ENCODE measurements at places on chromosomes 5 and 9.

GRCh38 chr5:176809544-176810080 lies 747 bp upstream of the UNC5A start:
- no peak for DNase-seq

DNA sequence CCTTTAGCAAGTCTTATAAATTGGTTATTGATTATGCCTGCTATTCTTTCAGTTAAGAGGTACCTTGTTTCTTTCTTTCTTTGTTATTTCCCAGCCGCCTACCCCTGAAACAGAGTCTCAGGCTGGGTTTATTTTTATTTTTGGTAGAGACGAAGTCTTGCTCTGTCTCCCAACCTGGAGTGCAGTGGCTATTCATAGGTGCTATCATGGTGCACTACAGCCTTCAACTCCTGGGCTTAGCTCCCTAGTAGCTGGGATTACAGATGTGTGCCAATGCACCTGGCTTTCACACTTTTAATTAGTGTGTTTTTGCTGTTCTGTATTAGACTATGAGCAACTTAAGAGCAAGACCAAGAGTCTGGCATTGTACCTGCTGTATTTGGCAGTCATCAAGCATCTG lies 14.2 kb downstream of the MAML1 start:
- no peak for DNase-seq

DNA sequence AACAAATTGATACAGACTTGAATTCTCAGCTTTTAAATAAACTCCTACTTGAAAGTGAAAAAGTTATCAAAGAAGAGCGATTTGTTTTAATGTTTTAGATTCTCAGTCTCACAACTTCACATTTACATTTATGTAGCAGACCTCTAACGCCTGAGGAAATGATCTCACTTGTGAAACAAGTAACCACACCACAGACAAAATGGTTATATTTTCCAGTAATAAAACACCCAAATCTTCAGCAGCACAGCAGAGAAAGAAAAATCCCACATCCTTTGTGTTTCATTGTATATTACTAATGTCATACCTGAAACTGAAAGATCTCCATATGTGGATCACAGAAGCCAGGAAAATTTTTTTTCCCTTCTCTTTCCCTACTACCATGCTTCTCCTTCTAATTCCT lies 29.8 kb upstream of the GZMA start:
- DNase-seq, result no peak

- no peak for DNase-seq
Observed at GRCh38 chr9:61666310-61666709, 476.5 kb downstream of the SPATA31A7 start.

GRCh38 chr9:79452265-79452664 lies 119.5 kb upstream of the TLE4 start:
- no peak for DNase-seq

Data from NCI-H2081 treated with DMSO at 0.1 percent for 48 hours (cell line).